Inflammatory macrophage treated with lipopolysaccharide for 4 hours (primary cell): ENCODE measurements at places on chromosomes 3 and 15.

DNA sequence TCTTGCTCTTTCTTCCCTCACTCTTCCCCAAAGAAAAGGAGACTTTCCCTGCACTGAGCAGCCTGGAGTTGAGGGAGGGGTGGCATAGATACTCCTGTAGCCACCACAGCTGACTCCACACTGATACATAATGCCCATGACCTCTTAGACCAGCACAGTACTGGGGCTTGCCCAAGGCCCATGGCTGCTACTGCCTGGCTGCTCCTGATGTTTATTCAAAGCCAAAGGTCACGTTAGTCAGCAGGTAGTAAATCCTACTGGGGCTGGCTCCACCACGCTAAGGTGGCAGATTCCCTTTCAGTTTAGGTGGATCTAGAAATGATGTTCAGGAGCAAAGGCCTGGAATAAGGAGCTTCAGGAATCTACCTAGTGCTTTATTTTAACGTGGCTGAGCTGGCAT is 212.7 kb downstream of the C3orf38 start:
- DNase-seq = no peak

DNA sequence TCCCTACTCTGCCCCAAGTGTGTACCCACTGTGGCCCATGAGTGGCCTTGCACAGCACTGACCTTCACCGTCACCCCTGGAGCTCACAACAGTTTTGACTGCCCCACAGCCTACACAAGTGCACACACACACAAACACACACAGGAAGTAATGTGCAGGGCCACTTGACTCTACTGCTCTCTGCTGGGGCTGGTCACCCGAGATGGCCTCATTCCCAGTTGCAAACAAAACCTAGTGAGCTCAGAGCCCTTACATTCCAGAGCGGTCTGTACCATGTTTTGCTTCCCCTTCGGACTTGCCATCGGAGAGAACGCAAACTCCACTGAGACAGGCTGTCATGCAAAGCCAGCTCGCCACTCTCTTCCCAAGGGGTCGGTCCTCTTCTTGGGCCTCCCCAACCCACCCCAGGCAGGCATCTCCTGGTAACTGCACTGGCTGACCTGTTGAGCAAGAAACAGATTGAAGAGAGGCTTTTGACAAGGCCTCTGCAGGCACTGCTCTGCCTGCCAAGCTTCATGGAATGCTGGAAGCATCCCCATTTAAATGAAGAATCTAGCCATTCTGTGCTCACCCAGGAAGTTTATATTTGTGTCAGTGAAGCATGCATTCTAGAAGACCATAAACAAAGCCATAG is 232.0 kb upstream of the IGF1R start:
- no peak for DNase-seq

DNA sequence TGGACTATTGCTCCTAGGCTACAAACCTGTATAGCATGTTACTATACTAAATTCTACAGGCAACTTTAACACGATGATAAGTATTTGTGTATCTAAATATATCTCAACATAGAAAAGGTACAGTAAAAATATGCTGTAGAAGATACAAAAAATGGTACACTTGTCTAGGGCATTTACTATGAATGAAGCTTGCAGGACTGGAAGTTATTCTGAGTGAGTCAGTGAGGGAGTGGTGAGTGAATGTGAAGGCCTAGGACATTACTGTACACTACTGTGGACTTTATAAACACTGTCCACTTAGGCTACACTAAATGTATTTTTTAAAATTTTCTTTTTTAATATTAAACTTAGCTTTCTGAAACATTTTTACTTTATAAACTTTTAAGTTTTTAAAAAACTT is 140.5 kb upstream of the SGO1 start:
- no peak for DNase-seq

DNA sequence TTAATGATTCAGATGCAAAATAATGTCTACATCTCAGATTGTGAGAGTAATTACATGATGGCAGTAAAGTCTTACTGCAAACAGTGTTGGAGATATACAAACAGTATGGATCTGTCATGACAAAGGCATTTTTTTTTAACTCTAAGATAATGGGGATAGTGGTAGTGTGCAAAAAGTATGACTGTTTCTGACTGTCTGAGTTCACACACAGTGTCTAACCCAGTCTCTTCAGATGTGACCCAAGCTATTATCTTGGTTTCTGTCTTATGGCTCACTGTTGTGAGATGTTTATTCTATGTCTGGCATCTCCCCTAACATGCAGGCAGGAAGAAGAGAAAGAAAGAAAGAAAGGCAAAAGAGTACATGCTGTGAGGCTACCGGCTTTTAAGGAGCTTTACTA is 17.0 kb downstream of the RPL39L start:
- DNase-seq = no peak

- no peak for DNase-seq
Measured at GRCh38 chr3:127853681-127854080, 31.4 kb upstream of the MGLL start.

- no peak for DNase-seq
Measured at GRCh38 chr3:48436855-48437254, 3.1 kb downstream of the CCDC51 start.
